ENCODE measurements at places on chromosomes 4 and X.

- no peak for DNase-seq
Observed at GRCh38 chr4:173909294-173909693, 374.2 kb downstream of the FBXO8 start.

- no peak for DNase-seq
Observed at GRCh38 chrX:36897690-36898089, 110.5 kb upstream of the FAM47C start.

GRCh38 chrX:34437586-34437985, 219.5 kb downstream of the TMEM47 start:
- no peak for DNase-seq

- DNase-seq, result no peak
Observed at GRCh38 chrX:69256291-69256565, 91.0 kb upstream of the PJA1 start.

- DNase-seq, result no peak
Observed at GRCh38 chrX:153338836-153339235, 4.9 kb downstream of the ZNF275 start.

GRCh38 chr4:93373893-93374860, 454.4 kb upstream of the ATOH1 start:
- DNase-seq, result no peak

DNA sequence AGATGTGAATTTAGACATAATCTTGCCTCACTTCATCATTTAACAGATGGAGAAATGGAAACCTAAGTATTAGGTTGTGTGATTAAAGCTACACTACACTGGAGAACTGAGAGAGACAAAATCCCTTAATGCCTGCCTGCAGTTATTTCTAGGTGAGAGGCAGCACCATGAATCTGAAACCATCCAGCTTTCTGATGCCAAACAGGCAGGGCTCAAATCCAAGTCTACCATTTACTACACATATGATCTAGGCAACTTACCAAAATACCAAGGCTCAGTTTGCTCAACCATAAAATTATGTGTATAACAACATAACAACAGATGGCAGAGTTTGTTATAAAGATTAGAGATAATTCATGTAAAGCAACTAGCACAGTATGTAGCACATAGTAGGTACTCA, 38.7 kb downstream of the GABRA4 start:
- DNase-seq, result no peak

- DNase-seq, result peak; percentile 40
Observed at GRCh38 chr4:99462875-99463464, 27.8 kb upstream of the ADH7 start.

DNA sequence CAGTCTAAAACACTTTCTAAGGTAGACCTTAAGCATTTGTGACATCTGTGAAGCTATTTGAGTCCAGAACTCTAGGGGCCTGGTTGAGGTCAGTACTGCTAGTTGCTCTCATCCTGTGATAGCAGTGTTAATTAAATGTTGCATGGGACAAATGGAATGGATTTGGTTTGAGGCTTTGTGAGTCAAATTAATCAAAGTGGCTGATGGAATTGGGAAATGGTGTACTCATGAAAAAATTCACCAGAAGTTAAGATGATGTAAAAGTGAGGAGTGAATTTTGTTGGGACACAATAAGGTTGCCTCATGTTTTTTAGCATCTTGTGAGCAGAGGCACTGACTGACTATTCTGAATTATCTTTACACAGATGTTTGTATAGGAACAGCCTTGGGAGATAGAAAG, 99.2 kb upstream of the ARSJ start:
- no peak for DNase-seq

DNA sequence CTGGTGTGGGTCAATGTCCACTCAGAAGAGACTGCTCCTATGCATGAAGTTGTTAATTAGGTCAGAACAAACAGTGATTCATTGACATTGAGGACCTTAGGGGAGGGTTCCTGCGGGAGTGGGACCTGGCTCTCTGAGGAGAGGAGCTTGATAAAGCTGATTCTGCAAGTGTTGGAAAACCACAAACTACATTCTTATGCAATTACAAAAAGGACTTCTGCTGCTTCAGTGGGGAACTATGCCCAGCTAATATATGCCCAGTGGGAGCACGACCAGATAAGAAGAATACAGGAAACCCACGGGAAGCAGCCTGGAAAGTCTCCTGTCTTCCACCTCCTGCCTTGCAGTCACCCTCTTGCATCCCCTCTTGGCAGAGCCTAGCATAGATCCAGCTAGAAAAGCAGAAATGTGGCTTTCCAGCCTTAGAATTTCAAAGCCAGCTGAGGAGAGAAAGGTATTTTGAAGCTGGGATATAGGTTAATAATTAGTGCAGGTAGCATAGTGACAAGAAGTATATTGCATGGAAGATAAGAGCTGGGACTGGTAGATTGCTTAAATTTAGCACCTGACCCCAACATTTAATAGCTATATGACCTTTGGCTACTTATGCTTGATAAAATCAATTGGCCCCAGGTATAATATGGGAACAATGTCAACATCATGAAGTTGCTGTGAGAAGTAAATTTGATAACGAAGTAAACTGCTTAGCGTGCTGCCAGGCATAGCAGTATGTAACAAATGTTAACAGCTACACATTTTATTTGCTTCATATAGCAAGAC, 34.9 kb upstream of the UGT8 start:
- no peak for DNase-seq

- DNase-seq, result peak; percentile 40
Observed at GRCh38 chrX:46796574-46797191, 37.8 kb upstream of the SLC9A7 start.

- no peak for DNase-seq
Observed at GRCh38 chr4:23779839-23780238, 110.0 kb downstream of the PPARGC1A start.

- DNase-seq, result no peak
Observed at GRCh38 chr4:56959100-56959499, 18.3 kb downstream of the NOA1 start.

GRCh38 chr4:120399826-120400225, 333.2 kb upstream of the MAD2L1 start:
- no peak for DNase-seq

- DNase-seq, result no peak
Observed at GRCh38 chr4:53378171-53378482, 686 bp downstream of the FIP1L1 start.

DNA sequence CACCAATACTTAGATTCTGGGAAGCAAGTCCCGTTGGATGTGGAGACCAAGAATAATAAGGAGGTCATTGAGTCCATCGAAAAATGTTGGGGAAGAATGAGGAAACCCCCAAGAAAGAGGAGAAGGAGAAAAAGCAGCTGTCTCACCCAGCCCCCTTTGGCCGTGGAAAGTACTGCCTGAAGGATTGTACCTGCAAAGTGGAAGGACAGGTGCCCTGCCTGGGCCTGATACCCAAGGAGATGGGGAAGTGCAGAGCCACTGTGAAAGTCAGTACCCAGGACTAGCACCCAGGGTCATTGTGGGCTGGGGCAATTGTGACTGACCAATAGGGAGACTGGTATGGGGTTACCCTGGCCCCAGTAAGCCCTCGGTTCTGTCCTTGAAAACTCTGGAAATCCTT, 13.8 kb upstream of the CFAP299 start:
- DNase-seq, result no peak

DNA sequence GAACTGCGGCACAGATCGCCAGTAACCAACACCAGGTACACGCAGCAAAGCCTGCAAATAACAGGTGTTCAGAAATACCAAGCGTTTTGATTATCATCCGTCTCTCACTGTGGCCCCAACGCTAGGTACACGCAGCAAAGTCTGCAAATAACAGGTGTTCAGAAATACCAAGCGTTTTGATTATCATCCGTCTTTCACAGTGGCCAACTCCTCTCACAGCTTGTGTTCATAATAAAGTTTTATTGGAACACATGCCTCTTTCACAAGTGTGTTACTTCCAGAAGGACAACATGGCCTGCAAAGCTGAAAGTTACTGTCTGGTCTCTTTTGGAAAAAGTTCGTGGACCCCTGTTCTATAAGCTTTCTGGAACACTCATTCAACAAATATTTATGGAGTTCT, 153.1 kb downstream of the AFAP1 start:
- DNase-seq, result no peak

GRCh38 chr4:26028793-26029567, 115.0 kb downstream of the SMIM20 start:
- DNase-seq, result no peak

- DNase-seq, result peak; percentile 6
Observed at GRCh38 chr4:145956288-145956890, 17.8 kb upstream of the ZNF827 start.

GRCh38 chr4:169803413-169803812, 45.7 kb upstream of the HPF1 start:
- no peak for DNase-seq

GRCh38 chr4:128305942-128306341, 18.3 kb upstream of the PGRMC2 start:
- DNase-seq, result no peak

- DNase-seq, result no peak
Observed at GRCh38 chr4:110617646-110618580, 5.0 kb downstream of the PITX2 start.

DNA sequence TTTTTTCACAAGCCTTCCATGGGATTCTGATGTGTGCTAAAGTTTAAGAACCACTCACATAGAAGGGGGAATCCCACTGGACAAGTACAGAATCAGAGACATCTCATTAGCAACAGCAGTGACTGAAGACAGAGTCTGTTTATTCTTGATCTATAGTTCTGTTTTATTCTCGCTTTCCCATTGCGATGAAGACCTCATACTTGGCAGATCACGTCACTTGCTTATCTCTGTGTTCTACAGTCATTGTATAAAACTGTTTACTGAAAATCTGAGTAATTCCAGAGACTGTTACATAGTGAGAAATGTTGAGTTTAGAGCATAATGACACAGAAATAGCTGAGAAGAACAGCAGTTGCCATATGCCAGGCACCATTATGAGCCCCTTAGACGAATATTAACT, 185.5 kb downstream of the PTTG2 start:
- no peak for DNase-seq

DNA sequence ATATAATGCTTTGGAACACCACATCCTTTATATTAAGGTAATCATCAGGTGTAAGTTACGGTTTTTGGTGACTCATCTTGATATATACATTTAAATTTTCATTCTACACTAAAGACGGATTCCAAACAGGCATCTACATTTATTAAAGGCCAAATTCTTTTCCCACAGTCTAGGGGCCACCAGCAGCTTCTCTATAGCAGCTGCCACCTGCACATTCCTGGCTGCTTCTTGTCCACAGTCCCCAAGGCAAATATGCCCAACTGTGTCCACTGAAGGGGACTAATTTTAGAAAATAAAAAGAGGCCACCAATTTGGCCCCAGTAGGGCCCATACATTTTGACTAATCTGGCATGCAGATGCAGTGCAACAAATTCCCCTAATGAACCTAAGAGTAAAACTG, 96.6 kb downstream of the EFHC2 start:
- no peak for DNase-seq

- no peak for DNase-seq
Observed at GRCh38 chr4:38800961-38801450, 3.6 kb downstream of the TLR1 start.

GRCh38 chrX:153825042-153825441, 5.3 kb downstream of the PDZD4 start:
- DNase-seq, result no peak

- no peak for DNase-seq
Observed at GRCh38 chrX:109839694-109840567, 106.9 kb upstream of the ACSL4 start.

DNA sequence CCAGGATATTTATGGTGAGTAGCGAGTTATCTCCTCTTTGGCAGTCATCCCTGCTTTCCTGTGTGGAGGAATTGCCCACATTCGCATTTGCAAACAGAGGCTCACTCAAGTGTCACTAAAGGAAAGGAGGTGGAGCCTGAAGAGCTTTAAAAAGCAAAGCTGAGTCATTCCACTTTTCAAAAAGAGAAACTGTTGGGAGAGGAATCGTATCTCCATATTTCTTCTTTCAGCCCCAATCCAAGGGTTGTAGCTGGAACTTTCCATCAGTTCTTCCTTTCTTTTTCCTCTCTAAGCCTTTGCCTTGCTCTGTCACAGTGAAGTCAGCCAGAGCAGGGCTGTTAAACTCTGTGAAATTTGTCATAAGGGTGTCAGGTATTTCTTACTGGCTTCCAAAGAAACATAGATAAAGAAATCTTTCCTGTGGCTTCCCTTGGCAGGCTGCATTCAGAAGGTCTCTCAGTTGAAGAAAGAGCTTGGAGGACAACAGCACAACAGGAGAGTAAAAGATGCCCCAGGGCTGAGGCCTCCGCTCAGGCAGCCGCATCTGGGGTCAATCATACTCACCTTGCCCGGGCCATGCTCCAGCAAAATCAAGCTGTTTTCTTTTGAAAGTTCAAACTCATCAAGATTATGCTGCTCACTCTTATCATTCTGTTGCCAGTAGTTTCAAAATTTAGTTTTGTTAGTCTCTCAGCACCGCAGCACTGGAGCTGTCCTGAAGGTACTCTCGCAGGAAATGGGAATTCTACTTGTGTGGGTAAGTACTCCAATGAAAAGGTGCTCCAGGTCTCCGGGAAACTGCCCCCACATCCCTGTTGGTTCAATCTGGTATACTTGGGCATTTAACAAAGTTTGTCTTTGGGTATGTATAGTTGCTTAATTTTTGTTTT, at the start of gene EGF:
Gene EGF, plus strand, starts transcription at position 178 of the 890 bp plus-strand sequence. Its CDS starts 453 bp downstream, at position 631.
- no peak for DNase-seq

DNA sequence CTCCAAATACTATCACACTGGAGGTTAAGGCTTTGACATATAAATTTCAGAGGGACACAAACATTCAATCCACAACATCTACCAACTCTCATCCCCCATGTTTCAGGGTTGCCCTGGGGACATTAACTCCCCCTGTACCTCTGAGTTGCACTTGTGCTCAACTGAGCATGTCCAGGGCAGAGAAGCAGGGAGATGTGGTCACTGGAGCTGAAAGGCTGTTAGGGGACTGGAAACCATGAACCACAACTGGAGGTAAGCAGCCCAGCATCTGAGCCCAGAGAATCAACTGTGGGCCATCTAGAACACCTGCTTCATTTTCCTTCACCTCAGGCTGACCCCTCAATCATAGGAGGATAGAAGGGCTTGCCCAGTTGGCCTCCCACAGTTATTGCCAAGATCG, 641.1 kb downstream of the MID1IP1 start:
- DNase-seq, result no peak

DNA sequence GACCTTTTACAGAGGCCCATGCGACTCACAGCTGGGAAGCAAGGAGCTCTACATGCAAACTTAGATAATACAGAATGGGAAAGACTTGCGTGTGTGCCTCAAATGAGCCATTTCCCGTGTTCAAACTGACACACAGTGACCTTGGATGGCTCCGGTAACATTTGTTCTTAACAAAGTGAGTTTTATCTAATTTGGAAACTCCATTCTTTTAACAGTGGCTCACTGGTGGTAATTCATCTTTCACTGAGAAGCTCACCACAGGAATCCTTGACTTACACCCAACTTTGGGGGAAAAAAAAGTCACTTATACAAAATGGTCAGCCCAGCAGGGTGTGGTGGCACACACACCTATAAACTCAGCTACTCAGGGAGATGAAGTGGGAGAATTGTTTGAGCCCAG, 190.6 kb downstream of the LDB2 start:
- DNase-seq, result no peak
